ENCODE measurements at places on chromosomes 1 and 21.

GRCh38 chr1:112532064-112532463 is 23.3 kb downstream of the WNT2B start:
- no peak for DNase-seq

- no peak for DNase-seq
Observed at GRCh38 chr1:234628089-234628488, 18.1 kb upstream of the IRF2BP2 start.

DNA sequence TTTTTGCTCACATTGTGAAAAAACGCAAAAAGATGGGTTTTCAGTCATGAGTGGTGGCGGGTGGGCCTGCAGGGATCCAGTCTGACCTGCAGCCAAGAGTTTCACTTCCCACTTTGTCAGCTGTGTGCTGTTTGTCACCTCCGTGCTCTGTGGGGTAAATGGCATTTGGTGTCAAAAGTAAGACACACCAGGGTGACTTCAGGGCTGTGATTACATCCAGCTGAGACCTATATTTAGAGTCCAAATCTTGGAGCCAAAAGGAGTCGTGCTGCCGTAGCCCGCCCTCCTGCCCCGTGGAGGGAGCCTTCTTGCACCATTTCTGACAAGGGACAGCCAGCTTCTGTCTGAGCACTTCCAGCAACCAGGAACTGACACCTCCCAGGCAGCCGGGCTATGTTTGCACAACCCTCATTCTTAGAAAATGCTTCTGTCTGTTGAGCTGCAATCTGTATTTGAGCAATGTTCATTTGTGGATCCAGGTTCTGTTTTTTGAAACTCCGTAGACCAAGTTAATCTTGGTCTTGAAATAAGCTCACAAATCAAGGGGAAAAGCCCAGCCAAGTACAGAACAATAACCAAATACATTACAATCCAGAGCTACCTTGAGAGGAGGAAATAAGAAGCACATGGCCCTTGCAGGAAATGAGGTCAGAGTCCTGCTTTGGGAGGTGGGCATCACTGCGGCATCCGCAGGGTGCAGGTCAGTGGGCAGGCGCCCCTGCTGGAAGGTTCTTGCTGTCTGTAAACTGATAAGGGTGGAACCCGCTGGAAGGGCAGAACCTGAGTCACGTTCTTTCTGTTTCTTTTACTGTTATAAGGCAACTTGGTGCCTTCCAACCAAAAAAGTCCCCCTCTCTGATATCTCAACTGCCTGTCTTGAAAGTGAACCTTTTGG is 14.4 kb downstream of the ABCG1 start:
- DNase-seq, result no peak

DNA sequence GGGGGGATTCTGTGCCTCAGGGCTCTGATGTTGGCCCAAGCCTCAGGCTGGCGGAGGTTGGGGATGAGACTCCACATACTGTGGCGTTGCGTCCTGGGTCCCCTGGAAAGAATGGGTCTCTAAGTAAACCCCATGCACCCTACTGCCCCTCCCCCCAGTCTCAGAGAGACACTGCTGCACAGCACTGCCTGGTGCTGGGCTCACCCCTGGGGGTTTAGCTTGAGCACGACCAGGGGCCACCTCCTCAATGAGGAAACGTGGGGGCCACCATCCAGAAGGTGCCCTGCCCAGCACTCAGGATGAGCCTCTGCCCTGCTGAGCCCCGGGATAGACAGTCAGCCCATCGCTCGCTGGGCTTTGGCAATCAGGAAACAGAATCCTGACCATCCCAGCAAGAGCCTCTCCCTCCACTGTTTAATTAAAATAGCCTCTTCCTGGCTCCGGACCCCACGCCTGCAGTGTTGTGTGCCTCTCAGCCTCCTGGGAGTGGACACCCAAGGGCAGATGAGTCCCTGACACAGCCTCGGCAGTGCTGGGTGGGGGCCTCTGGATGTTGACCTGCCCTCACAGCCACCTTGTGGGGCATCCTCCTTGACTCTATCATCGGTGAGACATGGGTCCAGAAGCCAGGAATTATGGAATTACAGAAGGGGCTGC is 3.5 kb upstream of the KRTAP10-4 start:
- no peak for DNase-seq

DNA sequence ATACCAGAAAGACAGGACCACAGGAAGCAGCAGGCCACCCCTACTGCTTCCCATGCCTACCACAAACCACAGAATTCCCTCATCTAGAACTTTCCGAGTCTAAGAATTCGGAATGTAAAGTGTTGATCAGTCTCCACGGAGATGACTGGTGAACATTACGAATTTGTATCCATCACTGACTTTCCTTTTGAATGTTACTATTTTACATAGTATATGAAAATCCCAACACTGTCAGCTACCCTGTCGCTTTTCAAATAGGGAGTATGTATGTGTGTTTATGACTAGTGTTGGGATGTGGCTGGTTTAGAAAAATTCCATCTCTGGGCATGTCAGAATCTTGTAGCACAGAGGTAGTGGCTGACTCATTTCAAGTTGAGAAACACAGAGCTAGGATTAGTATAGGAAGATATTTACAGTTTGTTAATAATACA is 118.2 kb downstream of the COQ8A start:
- DNase-seq, result peak; percentile 32

GRCh38 chr1:59866462-59866861 is 51.7 kb downstream of the HOOK1 start:
- DNase-seq, result no peak

DNA sequence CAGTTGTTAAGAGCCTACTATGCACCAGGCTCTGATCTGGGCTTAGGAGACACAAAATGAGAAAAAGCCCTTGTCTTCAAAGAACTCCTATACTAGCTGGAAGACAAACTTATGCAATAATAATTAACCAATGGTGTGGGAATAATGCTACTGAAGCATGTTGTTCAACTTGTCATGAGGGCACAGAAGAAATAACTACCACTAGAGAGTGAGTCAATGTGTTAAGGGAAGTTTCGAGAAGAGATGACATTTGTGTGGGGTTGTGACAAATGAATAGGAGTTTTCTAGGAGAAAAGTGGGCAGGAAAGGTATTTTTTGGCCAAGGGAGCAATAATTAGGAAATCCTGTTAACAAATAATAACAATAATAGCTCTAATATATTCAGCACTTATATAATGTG is 205.0 kb downstream of the PDE4B start:
- DNase-seq, result no peak

DNA sequence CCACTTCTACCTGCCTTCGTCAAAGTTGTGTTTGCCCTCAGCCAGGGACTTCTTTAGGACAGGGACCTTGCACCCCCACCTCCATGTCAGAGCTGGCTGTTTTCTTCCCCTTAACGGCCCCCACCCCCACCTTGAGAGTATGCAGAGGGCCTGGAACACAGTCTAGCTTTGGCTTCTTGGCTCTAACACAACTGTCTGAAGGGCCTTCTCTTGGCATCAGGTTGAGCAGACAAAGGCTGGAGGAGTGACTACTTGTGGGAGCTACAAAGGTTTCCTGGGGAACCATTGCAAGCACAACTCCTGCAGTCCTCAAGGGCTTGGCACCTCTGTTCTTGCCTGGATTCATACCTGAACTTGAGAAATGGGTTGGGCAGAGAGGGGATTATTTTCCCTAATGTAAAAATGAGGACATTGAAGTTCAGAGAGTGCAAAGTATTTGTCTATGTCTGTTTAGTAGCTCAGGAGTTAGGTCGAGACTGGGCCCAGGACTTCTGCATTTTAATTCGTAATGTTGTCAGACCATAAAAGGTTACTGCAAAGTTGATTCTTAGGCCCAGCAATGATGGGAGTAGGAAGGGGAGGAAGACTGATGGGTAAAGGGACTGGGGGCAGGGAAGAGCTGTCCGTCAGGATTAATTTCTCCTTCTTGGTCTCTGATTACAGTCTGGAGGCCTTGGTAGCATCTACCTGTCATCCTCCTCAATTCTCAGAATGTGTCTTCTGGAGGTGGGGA is 2.6 kb downstream of the CYP4B1 start:
- DNase-seq, result no peak

DNA sequence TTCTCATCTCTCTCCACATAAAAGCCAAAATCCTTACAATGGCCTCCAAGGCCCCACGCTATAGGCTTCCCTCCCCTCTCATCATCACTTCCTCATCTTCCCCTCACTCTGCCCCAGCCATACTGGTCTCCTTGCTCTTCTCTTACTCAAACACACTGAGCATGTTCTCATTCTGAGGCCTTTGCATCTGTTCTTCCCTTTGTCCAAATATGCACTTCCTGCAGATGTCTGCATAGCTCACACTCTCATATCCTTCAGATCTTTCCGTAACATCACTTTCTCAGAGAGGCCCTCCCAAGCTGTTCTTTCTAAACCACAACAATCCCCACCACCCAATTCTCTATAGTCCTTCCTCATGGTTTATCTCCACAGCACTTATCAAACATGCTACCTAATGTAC is 284.1 kb downstream of the HHIPL2 start:
- DNase-seq, result no peak

- no peak for DNase-seq
Observed at GRCh38 chr1:5845376-5845775, 146.8 kb downstream of the NPHP4 start.

DNA sequence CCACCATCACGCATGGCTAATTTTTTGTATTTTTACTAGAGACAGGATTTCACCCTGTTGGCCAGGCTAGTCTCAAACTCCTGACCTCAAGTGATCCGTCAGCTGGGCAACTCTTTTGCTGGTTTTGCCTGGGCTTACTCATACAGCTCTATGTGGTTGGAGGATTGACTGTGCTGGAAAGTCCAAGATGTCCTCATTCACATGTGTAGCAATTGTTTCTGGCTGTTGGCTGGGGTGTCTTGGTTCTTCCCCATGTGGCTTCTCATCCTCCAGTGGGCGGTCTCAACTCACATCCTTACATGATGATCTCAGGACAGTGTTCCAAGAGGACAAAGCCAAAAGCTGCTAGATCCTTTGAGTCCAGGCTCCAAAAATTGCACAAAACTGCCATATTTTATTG is 53.3 kb downstream of the TEX35 start:
- DNase-seq, result no peak

DNA sequence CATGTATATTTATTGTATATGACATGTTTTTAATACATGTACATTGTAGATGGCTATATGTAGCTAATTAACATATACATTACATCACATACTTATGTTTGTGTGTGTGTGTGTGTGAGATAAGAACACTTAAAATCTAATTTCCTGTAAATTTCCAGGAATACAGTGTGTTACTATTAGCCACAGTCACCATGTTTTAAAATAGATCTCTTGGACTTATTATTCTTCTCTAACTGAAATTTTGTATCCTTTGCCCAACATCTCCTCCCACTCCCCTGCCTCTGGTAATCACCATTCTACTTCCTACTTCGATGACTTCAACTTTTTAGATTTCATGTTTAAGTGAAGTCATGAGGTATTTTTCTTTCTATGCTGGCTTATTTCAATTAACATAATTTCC is 64.8 kb downstream of the FCRL5 start:
- no peak for DNase-seq

DNA sequence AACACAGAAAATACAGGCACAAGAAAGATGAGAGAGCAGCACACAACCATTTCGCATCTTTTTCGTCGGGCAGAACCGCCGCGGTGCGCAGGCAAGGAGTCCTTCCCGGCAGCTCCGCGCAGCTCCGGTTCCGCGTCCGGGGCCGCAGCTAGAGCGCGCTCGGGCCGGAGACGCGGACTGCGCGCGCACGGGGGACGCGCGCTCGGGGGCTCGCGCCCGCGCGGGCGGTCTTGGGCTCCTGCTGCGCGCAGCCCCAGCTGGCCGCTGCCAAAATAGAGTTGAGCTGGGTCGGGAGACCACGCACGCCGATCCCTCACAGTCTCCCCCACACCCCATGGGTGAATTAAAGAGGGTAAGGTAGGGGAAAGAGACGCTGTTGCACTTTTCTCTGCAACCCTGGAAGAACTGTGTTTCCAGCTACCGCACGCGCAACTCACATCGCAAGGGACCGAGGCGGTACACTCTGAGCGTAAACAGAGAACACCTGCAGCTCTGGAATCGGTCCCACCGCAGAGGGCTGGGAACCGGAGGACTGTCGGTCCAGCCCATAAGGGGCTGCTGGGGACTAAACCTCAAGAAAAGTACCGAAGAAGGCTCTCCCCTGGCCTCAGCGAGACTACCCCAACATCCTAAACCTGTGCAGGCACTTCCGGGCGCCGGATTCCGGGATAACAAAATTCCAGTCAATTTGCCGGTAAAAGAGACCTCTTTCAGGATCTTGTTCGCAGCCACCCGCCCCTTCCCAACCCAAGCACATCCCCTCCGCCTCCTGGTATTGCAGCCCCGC is 1.7 kb downstream of the NR5A2 start:
- DNase-seq, result no peak

- DNase-seq, result no peak
Observed at GRCh38 chr1:65691972-65692371, 100.7 kb upstream of the PDE4B start.

DNA sequence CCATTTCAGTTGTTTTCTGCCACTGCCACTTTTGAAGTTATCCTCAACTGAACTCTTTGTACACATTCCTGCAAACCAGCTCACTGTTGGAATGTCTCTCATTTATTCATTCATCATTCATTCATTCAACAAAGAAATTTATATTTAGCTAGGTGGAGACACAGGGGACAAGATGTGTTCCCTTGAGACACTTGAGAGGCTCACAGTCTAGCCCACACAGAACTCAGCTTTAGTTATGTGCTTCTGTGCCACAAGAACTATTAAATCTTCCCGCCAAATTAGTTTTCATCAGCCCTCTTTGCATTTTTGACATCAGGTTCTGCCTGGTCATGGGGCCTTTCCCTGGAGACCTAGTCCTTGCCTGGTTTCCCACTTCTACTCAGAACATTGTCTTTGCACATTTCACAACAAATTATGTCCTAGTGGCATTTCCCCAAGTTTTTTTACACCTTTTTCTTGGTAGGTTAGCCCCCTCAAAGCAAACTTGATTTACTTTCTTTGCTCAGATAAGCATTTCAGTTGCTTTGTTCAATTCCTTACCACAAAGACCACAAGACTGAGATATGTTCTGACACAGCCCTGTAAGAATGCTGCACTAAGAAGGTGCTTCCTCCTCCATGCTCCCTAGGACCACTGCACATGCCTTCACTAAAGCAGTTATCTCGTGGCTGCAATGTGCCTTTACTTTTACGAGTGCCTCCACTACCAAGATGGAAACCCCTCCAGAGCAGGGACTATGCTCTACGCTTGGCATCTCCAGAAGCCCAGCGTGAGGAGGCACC is 31.0 kb downstream of the ILDR2 start:
- no peak for DNase-seq

DNA sequence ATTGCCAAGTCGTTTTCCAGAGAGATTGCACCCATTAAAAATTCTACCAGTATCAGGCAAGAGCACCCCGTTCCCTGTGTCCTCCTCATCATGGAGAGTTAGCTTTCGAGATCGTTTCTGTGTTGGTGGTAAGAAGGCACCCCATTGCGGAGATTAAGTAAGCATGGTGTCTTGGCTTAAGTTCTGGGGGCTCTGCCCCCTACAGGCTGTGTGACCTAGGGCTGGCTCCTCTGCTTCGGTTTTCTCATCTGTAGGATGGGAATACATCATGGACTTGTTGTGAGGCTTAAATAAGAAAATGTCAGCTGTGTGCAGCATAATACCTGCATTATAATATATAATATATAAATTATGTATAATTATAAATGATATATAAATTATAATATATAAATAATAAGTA is 36.8 kb upstream of the TENT5C start:
- no peak for DNase-seq

GRCh38 chr1:57192222-57192621 is 226.4 kb upstream of the C8B start:
- no peak for DNase-seq

GRCh38 chr1:215417122-215417521 is 150.0 kb upstream of the KCTD3 start:
- no peak for DNase-seq

- peak; percentile 29 for DNase-seq
Observed at GRCh38 chr1:221039616-221040015, 160.4 kb downstream of the HLX start.
